HT1080 (cell line): ENCODE measurements at places on chromosomes 13 and 19. TPM values are rescaled to one million over a fixed set of nuclear protein-coding genes. Genes with fewer than 3 reads are reported as not detected.
A peak's percentile ranks its signal among the peaks of the same experiment; 100 is the strongest.

CYP2S1 gene
- 1.4 and 1.7 TPM in 2 replicates for total RNA-seq

GRCh38 chr19:40190891-40191835 is at the start of gene MAP3K10:
MAP3K10 (plus strand) TSS chr19:40191426; CDS start chr19:40192032, 606 bp downstream.
- DNase-seq, result peak; percentile 84

- no peak for DNase-seq
Observed at GRCh38 chr13:101210774-101211173, 205.5 kb downstream of the NALCN start.

DNA sequence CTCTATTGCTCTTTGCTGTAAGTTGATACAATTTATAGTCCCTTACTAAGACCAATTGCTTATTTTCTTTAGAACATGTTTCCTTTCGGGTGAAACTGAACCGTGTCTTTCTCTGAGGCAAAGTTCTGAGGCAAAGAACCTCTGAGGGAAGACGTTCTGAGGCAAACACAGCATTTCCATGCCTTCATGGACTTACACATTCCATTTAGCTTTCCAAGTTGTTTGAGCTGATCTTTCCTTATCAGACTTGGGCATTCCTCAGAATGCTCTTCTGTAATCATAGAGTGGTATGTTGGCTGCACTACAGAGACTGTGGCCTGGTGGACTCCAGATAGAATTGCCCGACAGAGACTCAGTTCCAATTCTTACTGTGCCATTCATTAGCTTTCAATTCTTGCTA is 579.1 kb downstream of the KCTD12 start:
- no peak for DNase-seq

DNA sequence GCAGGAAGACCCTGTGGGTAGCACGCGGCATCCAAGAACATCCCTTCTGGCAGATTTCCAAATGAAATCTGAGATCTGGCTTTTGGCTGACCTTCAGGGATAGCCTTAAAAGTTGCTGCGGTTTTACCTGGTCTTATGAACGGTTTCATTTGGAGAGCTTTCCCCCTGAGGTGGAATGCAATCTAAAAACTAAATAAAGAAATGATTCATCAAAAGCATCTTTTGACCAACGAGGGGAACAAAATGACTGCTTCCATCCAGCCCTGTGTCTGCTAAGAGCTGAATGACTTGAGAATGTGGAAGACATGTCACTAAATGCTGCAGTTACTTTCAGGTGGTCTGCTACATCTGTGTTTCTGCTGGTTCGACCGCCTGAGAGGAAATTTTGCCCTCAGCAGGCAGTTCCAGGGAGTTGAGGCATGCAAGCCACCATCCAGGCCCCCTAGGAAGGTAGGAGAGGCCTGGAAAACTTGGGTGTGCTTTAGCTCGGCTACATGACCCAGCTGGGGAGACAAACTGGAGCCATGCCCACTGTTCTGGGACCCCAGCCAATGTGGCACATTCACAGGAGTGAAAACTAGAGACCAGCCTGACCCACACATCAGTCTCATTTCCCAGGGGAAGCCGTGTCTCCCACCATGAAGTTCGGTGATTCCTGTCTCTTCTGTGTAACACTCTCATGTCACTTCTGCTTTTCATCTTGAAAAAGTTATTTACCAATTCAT is 175.1 kb upstream of the KL start:
- DNase-seq, result peak; percentile 32

- DNase-seq, result no peak
Observed at GRCh38 chr19:48509467-48510194, 2.0 kb downstream of the LMTK3 start.
